ENCODE measurements at places on chromosomes 4 and X.

- DNase-seq: no peak
Measured at GRCh38 chr4:7417639-7418038, 17.1 kb downstream of the PSAPL1 start.

- no peak for DNase-seq
Measured at GRCh38 chr4:5409972-5410618, 298.3 kb downstream of the EVC2 start.

- no peak for DNase-seq
Measured at GRCh38 chrX:30590368-30590767, 12.8 kb upstream of the TASL start.

- DNase-seq: no peak
Measured at GRCh38 chrX:10649265-10649664, 28.9 kb upstream of the MID1 start.

DNA sequence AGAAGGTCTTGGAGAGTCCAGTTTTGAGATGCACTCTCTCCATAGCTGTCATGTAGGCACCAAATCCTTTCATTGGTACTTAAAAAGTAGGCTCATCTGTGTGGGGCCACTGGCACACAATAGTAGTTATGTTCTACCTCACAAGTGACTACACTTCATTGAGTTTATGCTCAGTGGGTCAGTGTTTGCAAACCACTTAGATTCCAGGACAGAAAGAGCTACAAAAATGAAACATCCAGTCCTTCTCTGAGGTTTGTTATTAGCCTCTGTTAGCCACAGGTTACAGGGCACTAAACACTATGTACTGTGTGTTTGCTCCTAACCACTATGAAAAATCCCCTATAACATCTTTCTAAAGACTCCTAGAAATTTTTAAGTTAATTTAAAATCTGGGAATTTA is 13.8 kb downstream of the RAB28 start:
- no peak for DNase-seq

DNA sequence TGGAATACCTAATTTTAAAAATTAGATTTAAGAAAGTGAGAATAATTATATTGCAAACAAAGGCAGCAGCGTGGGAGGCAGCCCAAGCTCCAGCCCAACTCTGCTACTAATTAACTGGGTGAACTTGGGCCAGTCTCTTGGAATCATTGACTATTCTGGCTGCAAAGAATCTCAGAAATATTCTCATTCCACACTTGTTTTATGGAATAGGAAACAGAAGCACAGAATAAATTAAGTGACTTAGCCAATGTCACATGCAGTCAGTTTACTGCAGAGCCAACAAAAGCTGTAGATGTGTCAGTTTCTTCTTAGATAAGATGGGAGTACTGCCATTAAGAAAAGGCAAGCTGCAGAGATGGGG is 132.6 kb upstream of the FAM9B start:
- no peak for DNase-seq

All from stimulated activated CD4-positive, alpha-beta T cell treated with anti-CD3 and anti-CD28 coated beads, Interleukin-15, amount 100 ng/mL, for 48 hours (primary cell).